ENCODE measurements at places on chromosomes 3 and 15.

DNA sequence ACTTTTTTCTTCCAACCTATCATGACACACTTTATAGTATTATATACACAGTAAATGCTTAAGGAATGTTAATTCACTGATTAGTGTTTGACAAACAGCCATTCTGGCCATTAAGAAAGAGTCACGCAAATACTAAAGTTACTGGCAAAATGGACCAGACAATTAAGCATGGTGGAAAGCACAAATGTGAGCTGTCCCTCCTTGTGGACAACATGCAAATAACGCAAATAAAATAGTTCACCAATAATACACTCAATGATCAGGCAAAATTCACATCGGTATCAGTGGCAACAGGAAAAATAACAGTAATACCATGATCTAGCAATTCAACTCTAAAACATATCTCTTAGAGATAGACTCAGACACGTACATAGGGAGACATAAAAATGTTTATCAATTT, 71.7 kb downstream of the NEDD4 start:
- no peak for DNase-seq

DNA sequence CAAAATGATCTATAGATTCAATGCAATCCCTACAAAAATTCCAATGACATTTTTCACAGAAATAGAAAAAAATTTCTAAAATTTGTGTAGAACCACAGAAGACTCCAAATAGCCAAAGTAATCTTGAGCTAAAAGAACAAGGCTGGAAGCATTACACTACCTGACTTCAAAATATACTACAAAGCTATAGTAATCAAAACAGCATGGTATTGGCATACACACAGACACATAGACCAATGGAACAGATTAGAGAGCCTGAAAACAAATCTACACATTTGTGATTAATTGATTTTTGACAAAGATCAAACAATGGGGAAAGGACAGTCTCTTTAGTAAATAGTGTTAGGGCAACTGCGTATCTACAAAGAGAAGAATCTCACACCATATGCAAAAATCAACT, 45.3 kb upstream of the RYK start:
- DNase-seq, result no peak

GRCh38 chr3:43038010-43038409, 58.9 kb downstream of the GASK1A start:
- DNase-seq, result no peak

- no peak for DNase-seq
These were observed 585.1 kb upstream of the SUCLG2 start for GRCh38 chr3:68239542-68239941.

DNA sequence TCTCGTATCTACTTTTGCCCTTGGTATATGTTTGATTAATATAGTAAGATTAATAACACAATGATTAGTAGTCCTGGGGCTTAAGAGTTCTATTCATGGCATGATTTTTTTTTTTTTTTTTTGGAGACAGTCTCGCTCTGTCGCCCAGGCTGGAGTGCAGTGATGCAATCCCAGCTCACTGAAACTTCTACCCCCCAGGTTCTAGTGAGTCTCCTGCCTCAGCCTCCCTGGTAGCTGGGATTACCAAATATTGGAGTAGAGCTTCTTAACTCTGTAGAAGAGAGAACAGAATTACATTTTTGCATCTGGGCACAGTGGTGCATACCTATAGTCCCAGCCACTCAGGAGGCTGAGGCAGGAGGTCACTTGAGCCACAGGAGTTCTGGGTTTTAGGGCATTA, 58.9 kb downstream of the RAB7A start:
- no peak for DNase-seq

- DNase-seq, result no peak
These were observed 66.5 kb downstream of the ARMC8 start for GRCh38 chr3:138253609-138254008.

- no peak for DNase-seq
These were observed 114.8 kb upstream of the THBS1 start for GRCh38 chr15:39465843-39466749.

- DNase-seq, result no peak
These were observed 518.1 kb downstream of the ROBO1 start for GRCh38 chr3:79249701-79250100.

DNA sequence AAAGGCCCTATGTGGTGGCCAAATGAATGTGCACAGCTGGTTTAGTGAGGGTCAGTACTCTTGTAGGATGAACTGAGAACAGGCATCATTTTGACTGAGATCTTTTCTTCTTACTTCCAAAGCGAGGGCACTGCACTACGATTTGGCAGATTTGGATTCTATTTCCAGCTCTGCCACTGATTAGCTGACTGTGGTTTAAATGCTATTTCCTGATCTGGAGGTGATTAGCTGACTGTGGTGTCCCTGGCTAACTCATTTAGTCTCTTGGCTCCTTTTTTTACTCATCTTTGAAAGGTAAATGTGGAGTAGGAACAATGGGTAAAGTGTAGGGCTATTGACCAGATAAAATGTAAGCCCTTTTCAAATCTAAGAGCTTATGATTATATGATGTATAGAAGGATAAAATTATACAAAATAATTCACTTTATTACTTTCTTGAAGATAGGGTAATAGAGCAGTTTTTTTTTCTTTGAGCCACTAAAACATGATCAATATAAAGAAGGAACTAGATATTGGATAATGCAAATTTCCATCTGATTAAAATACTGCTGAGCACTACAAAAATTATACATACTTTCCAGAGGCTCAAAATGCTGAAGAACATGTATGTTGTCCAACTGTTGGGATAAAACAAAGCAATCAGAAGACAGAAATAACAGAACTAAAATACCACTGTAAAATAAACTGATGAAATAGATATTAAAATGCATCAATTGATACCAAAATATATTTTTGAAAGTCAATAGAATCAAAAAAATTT, 39.7 kb upstream of the PLOD2 start:
- DNase-seq, result no peak

GRCh38 chr15:34182942-34183341, 27.0 kb downstream of the KATNBL1 start:
- DNase-seq, result no peak

DNA sequence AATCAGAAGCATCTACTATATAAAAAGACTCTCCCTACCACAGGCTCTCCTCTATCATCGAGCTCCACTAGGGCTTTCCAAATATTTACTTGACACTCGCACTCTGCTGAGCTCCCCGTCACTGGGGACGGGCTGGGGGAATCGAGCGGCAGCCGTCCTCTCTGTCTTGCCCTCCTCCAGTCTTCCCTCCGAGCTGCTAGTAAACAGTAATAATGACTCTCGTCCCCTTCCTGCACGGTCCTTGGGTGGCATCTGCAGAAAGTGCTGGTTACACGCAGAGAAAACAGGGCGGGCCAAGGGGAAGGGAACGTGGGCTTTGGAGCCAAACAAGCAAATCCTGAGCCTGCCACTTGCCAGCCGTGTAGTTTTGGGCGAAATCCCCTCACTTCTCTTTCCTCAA, 96.6 kb downstream of the LRIG1 start:
- DNase-seq, result no peak

GRCh38 chr15:78306176-78306774, 6.9 kb upstream of the SKIC8 start:
- DNase-seq, result no peak

GRCh38 chr15:50137893-50138292, 18.9 kb upstream of the ATP8B4 start:
- no peak for DNase-seq

GRCh38 chr15:28933710-28934445, 48.1 kb downstream of the APBA2 start:
- DNase-seq, result peak; percentile 3

DNA sequence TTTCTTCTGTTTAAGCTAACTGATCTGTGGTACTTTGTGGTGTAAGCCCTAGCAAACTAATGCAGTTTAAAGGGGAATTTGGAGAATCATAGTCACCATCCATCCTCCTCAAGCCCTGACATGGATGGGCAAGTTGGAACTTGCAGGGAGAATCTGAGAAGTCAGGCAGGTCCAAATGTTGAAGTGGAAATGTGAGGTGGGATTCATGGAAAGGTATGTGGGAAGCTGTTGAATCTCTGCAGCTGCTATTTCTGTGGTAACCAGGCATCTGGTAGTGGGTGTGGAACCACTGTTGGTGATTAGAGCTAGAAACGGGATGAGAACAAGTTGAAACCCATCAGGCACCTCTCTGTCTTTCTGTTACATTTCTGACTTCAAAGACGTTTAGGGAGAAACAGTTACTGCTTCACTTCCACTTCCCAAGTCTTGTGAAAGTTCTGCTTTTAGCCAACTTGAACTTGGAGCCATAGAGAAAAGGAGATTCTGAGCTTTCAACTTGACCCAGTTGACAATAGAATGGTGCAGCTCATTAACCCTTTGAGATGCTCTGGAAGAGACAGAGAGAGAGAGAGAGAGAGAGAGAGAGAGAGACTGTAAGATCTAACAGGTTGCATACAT, 38.1 kb upstream of the NMNAT3 start:
- DNase-seq, result no peak

- no peak for DNase-seq
These were observed 188.6 kb upstream of the PDZRN3 start for GRCh38 chr3:73813291-73813690.

DNA sequence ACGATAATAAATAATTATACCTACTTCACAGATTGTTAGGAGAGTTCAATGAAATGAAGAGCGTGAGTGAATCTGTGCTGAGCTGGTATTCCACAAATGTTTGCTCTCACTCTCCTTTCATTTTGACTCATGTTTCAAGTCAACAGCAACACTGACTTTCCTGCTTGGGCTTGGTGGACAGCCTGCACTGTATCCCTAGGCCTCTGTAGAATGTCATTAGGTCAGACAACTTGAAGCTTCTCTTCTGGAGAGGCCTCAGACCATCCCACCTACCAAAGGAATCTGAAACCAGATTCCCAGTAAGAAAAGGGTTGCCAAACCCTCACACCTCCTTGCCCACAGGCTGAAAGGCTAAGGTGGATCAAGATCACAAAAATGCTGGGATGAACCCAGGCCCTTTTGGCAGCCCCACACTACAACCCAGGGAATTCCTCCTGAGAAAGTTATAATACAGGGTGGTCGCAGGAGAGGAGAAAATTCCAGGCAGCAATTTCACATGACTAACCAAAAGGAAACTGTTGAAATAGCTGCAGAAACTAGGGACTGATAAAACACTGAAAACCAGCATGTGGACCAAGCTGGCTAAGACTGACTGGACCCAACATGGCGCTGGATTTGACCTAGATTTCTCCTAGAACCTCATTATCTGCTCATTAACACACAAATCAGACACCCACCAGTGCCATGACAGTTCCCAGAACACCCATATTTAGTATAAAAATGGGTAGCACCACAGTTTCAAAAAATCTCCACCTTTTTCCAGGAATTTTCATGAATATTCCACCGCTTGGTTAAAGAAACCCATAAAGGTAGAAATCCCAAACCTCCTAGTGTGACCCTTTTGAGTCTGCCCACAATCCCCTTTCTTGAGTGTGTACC, 57.0 kb upstream of the ZNF148 start:
- DNase-seq, result peak; percentile 22

DNA sequence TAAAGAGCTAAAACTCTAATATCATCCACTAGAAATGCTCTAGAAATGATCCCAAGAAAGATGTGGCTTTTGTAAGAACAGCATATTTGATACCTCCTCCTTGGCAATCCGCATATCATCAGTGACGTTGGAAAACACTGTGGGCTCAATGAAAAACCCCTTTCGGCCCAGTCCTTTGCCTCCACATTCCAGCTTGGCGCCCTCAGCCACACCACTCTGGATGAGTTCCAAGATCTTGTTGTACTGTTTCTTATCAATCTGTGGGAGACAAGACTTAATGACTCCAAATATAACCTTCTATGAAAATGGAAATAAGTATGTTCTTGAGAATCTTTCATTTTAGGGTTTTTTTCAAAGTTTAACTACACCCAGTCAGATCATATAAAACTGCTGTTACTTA, 103.6 kb downstream of the ALDH1A2 start:
- DNase-seq, result no peak

DNA sequence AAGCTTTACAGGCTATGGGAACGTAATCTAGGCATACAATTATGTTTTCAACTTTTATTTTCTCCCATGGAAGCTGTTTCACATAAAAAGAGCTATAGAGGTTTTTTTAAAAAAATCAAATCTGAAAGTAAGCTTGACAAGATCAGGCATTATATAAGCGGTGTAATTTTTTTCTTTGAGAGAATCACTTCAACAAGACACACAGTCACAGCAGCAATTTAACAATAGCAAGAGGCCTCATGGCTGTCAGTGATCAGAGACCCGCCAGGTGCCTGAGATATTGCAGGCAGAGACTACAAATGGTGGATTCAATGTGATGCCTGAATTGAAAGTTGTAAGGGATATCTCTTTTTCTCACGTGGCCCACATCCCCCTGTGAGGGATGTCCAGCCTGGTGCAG, 270.5 kb upstream of the TBC1D5 start:
- DNase-seq, result no peak

DNA sequence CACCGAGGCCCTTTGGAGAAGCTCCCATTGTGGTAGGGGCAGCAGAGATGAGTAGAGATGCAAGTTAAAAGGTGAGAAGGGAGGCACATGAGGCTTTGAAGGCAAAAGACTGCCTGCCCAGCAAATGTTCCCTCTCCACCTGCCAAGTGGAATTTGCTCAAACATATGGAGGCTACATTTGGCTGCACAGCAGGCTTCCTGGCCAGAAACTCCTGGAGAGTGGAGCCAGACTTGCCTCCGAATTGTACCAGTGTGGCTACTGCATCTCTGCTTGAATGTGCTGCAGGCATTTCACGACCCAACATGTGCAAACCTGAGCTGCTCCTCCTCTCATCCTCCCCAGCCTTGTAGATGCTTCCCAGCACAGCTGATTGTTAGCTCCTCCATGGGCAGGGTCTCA, 229.2 kb downstream of the ZNF621 start:
- no peak for DNase-seq

DNA sequence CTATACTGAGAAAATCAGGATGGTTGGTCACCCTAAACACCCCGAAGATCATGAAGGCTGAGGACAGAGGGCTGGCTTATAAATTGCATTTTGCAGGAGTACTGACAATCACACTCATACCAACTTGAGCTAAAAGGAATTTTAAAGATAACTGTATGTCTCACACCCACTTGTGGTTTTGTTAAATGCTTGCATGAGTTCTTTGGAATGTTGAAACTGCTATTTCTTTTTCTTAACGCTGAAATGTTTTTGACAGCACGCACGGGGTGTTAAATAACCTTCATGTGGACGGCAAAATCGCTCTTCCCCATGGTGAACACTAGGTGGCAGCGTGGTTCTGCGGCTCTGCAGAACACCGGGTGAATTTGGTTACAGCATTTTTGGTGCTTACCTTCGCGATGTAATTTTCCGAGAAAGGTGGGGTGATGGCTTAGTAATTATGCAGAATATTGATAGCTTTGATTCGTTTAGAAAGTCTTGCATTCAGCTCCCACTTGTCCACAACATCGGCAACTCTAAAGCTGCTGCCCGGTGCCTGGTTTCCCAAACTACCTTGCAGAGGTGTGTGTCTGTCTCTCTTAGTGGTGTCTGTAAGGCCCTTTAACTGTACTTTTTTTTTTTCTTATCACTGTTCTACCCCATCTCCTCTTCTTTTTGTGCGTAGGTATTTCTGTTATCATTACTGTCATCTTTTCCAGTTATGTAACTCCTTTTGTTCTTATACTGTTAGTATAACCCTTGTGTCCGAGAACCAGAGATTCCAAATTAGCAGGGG, 51.7 kb downstream of the ARNT2 start:
- peak; percentile 44 for DNase-seq

GRCh38 chr15:57527382-57528091, 64.2 kb upstream of the MYZAP start:
- DNase-seq, result peak; percentile 76

GRCh38 chr15:27871078-27871901, 227.8 kb downstream of the OCA2 start:
- DNase-seq, result no peak

Data from HepG2 (cell line).